Suppressor macrophage (primary cell): ENCODE measurements at places on chromosomes 5 and 9.

DNA sequence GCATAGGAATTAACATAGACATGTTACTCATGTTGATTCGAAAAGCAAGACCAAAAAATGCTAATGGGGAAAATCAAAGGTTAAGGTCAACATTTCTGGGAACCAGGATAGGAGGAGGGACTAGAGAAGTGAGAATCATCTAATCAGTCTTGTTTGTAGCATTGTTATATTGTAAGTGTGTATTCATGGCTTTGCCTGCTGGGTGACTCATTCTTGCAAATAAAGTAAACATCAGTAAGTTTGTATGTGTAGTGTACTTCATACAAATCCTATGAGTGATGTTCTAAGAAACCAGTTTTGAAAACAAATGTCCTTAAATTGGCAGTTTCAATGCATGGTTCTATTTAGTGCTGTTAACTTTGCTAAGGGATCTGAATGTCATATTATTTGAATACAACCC, 79.0 kb upstream of the TMEM252 start:
- no peak for DNase-seq

- no peak for DNase-seq
Observed at GRCh38 chr5:102421647-102422046, 77.2 kb downstream of the SLCO6A1 start.

DNA sequence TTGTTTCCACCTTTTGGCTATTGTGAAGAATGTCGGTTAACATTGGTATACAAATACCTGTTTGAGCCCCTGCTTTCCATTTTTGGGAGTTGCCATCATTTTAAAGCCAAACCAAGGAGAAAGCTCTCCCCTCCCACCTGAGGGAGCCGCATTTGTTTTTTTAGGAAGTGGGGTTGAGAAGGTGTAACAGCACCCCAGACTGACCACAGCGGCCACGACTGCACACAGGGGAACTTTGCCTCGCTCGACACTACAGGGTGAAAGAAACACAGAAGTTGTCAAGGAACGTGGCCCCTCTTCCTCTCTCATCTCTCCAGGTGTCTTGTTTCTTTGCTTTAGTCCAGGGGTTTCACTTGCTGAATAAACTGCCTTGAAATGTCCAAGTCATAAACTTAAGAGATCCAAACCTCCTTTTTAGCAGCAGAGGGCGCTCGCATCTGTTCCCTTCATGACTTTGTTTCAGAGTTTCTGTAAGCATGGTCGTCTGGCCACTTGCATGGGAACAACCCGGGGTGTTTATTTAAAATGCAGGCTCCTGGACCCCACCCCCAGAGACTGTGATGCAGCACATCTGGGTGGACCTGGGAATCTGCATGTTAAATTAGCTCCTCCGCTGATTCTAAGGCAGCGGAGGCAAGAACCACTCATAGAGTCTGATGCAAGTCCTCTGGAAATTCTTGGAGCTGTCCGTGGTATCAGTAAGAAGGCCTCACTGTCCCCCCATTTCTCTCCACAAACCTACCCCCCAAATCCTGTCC, 2.1 kb upstream of the TTLL11 start:
- peak; percentile 72 for DNase-seq

DNA sequence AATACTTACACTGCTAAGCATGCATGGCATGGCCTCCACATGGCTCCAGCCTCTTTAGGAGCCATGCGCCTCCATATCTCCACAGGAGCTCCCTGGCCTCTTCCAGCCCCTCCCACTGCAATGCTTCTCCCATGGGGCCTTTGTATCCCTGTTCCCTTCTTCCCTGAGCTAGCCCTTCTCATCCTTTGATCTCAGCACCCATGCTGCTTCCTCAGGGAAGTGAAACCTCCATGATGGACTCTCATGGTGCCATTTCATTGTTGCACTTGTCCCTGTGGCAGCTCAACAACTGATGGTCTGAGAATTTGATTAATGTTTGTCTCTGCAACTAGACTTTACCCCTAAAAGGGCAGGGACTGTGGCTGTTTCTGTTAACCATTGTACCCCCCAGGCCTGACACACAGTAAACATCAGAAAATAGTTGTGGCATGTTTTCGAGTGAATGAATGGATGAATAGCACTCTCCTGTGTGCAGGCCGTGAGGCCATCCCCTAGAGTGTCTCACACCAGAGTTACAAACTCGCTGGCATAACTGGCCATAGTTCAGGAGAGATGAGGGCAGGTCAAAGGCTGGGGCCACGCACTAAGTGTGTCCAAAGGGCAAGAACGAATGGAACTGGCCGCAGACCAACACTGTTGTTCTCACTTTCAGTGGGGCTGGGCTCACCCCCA, 6.6 kb downstream of the IDNK start:
- peak; percentile 16 for DNase-seq

- DNase-seq: no peak
Observed at GRCh38 chr9:120659209-120659608, 55.1 kb downstream of the MEGF9 start.

DNA sequence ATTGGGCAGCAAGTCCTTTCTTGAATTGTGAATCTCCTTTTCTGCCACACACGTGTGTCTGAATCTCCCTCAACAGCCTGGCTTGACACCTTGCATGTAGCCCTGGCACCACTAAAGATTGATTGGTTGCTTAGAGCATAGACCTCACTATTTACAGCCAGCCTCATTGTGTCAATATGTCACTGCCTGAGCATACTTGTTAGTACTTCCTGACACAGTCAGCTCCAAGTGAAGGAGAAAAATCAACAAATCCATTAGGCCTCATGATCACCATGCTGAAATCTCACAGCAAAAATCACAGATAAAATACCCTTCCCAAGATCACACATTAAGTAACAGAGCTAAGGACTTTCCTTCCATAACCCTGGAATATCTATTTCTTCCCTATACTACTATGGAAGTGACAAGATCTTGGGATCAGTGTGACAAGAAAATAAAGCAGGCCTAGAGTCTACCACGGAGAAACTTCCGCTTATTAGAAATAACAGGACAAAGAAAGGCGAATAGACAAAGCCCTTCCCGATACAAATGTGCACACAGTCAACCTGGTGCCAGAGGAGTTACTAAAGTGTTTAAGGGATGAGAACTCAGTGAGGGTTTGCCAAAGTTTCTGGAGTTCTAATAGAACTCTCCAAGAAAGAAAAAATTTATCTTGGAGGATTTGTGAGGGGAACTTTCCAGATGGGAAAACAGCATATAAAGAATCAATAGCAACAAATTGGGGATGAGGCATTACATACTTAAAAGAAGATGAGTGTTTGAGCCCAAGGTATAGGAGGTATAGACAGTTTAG, 5.6 kb upstream of the ARL15 start:
- DNase-seq: no peak

DNA sequence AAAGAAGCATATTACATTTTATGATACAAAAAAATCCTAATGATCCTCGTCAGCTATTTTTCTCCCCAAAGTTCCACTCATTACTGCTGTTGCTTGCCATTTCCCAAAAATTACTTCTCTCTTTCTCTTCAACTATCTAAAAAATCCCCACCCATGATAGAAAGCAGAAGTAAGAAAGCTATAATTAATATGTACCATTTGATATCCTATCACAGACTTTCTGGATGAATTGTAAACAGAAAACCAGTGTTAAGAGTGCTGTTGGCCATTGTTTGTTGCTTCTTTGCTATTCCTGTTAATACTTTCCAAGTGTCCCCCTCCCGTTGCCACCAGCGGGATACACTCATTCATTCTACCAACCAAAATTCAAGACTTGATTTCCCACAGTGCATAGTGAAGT, 136.3 kb upstream of the SMARCA2 start:
- DNase-seq: no peak

DNA sequence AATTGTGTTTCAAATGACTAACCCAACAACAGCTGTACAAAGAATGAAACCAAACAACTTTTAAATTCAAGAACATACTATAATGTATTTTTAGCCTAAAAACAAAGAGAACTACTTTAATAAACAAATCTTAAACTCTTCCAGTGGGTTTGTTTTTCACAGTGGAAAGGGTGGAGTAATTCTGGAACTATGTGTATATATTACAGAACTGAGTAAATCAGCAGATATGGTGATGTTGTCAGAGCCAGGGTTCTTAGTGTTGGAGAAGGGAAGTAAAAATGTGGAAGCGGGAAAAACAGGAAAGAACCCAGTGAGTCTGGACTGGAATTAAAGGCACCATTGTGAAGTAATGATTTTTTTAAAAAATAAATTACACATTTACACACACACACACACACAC, 144.9 kb downstream of the CDK5RAP2 start:
- DNase-seq: peak; percentile 78

DNA sequence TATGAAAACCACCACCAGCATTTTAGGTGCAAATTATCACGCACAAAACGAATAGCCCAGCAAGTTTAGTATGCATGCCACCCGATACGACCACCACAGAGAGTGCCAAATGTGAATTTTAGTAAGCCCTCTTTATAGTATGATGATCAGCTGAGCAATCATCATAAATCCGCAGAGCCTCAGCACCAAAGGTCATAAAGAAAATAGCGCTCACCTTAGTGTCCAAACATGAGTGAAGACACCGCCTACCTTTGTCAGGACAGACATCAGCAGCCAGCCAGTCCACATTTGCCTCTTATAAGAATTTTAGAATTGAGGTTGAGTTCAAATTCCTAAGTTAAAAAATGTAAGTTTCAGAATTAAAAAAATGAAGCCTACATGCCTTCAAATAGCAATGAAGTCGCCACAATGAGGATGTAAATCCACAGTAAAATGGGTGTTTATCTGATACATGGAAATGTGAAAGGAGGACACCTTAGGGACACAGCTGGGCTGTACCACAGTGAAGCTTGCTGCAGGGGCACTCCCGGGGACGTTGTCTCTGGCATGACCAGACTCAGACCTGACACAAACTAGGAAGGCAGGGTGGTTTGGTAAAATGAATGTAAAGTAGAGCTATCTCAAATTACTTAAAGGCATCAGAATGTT, 149.0 kb downstream of the AUH start:
- DNase-seq: no peak

GRCh38 chr5:1874348-1874747, 8.4 kb downstream of the IRX4 start:
- no peak for DNase-seq

- no peak for DNase-seq
Observed at GRCh38 chr5:139076111-139076510, 122.1 kb downstream of the SIL1 start.
